ENCODE measurements at places on chromosomes 4 and X. TPM values are rescaled to one million over a fixed set of nuclear protein-coding genes. Genes with fewer than 3 reads are reported as not detected.

UGT2B15 gene
- total RNA-seq: not detected

HTRA3 gene
- total RNA-seq: 1.3 TPM

NAP1L2 gene
- 19.7 TPM for total RNA-seq

AFP gene
- 0.31 TPM for total RNA-seq

S100G gene
- total RNA-seq: not detected
